ENCODE measurements at places on chromosomes 5 and 9.
A peak's percentile ranks its signal among the peaks of the same experiment; 100 is the strongest.

DNA sequence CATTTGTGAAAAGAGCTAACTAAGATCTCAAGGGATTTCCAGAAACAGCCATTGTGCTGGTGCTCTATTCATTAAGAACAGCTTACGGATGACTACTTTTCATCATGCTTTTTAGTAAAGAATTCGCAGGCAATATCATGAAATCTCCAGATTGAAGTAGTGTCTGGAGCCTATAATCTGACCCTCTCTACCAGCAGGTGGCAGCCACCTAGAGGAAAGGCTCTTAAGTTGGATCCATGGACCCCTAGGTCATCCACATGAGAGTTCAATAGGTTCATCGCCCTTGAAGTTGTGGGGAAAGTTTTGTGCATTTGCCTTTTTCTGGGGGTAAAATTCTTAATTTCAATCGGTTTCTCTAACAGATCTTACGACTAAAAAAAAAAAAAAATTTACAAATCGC, 82.3 kb downstream of the SLC1A3 start:
- peak; percentile 22 for DNase-seq

DNA sequence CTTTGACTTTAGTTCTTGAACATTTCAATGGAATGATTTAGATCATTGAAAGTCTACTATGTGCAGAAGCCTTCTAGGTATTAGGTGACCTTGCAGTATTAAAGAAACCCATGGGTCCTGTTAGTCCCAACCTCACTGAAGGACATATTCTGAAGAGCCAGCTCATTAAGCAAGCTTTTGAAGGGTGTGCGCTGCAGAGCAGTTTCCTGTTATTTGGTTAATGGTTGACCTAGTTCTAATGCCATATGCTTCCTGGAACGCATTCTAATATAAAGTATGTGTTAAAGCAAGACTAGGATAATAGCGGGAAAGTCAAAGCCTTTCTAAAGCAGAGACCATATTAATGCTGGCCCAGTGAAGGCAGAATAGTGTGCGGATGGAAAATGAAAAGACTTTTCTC, 20.1 kb downstream of the ZNF462 start:
- no peak for DNase-seq

GRCh38 chr9:5617749-5618148, 11.2 kb upstream of the RIC1 start:
- DNase-seq: no peak

DNA sequence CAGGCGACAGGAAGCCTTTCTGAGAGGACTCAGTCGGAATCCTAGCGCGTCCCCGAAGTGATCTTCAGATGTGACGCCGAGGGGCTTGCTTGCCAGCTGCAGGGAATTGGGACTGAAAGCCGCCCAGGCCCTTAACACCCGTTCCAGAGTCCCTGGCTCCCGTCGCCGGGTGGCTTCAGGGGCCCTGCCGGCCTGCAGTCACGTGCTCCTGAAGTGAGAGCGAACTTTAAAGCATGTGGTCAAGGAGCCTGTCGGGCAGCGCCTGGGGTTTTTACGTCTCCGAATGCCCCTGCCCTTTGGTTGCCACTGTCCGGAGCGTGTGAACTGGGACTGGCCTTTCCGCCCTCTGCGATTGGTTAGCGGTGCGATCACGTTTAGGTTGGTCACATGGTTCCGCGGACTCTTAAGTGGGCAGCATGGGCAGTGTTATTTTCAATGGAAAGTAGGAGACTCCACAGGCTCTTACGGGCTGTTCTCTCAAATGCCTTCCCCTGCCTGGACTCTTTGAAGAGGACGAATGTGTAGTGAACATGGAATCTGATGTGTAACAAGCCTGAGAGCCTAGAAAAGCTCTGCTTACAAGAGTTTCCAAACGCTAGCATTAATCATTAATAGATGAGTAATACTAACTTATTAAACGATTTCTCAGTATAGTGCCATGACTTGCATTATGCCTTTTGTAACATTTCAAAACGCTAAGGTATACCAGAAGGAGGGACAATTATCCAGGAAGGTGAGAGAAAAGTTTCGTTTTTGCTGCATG, 1.9 kb downstream of the VLDLR start:
- DNase-seq: peak; percentile 55

DNA sequence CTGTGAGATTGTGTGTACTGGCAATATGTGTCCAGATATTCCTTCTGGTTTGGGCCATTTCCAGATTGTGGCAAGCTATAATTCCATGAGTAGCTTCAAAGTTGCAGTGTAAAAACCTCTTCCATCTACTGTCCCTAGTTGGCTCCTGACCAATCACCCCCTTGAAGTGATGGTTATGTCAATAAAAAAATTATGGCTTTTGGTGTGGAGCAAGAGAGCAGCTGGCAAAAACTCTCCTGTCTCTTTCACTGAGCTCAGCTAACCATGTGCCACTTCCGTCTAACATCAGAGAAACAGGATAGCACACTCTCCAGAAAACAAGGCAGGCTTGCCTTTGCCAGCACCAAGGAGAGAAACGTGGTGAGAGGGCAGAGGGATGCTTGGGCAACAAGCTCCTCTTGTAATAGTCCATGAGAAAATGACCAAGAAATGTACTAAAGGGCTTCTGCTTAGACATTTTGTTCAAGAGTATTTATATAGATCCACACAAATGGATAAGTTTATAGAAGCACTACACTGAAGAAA, 914.4 kb upstream of the SEMA6A start:
- DNase-seq: peak; percentile 41

- no peak for DNase-seq
Measured at GRCh38 chr5:136080483-136081216, 51.9 kb downstream of the TGFBI start.

DNA sequence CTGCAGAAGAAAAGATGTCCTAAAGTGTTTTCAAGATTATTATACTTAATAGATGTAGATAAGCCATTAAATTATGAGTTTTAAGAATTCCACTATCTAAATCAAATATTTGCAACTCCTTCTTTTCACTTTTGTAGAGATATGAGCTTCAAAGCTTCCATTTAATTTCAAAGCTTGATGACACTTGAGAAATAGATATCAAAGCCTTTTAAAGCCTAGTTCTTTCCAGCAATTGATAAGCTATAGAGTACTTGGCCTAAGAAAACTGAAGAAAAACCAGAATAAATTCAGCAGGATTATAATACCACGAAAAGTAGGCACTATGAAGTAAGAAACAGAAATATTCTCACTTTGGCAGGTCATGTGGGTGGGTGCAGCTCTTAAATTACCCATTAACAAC, 1.7 kb downstream of the TNFSF8 start:
- DNase-seq: no peak

DNA sequence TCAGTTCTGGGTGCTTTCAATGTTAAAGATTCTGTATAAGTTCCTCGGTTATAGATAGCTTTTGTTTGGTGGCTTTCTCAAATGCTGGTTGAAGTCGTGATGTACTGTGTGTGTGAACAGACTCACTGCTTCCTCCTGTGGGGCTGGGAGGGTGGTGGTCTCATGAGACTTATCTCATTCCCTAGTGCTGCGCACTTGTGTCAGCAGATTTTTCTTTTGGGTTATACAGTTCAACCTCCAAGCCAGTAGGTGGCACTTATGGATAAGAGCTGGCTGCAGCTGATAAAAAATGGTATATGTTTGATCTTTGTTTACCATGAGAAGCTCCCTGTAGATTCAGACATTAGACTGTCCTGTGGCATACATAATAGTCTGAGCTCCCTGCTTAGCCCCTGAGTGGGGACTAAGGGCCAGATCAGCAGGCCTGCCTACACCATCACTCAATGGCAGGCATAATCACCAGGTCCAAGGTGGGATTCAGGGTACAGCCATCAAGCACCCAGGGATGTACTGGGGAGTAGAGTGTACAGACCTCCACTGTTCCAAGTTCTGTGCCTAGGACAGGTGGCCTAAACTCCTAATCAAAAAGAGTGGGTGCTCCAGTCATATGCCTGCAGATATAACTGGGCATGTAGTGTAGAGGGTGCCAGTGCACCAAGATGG, 174.2 kb downstream of the OXCT1 start:
- DNase-seq: peak; percentile 46

DNA sequence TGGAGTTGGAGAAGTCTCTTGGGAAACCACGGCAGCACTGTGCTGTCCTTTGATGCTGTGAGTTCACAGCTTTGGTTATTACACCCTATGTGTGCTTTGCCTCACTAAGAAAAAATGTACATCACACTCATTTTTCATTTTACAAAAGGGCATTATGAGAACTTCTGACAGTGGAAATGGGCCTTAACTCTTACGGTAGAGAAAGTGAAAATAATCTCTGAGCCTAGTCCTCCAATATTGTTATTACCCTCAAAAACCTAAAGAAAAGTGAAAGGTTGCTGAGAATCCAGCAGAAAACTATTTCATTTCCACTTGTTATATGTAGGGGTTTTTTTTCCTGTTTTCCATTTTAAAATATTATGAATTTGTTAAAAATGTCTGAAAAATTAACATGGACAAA, 8.2 kb upstream of the OR13D1 start:
- no peak for DNase-seq

GRCh38 chr9:115730396-115730795, 423.2 kb upstream of the PAPPA start:
- DNase-seq: no peak

DNA sequence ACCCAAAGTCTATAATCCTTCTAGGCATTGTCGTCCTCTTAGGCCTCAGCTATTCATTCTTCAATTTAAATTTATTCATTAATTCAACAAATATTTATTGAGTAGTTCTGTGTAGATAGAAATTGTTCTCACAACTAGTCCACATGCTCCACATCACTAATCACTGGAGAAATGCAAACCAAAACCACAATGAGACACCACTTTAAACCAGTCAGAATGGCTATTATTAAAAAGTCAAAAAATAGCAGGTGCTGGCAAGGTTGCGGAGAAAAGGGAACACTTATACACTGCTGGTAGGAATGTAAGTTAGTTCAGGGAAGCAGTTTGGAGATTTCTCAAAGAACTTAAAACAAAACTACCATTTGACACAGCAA, 51.1 kb upstream of the TNFSF15 start:
- no peak for DNase-seq

DNA sequence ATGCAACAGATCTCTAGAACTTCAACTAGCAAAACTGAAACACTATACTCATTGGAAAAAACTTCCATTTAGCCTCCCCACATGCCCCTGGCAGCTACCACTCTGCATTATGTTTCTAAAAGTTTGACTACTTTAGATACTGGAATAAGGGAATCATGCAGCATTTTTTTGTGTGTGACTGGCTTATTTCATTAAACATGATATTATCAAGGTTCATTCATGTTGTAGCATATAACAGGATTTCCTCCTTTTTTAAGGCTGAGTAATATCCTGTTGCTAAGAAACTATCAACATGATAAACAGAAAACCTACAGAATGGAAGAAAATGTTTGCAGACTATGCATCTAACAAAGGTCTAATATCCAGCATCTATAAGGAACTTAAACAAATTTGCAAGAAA, 597.9 kb downstream of the DMRTA1 start:
- no peak for DNase-seq

Data from NCI-H1417 (cell line).